Bone marrow (tissue), 2 donors: ENCODE measurements at places on chromosomes 16 and 17.
A peak's percentile ranks its signal among the peaks of the same experiment; 100 is the strongest.

- DNase-seq = peak; percentile 21
These were observed 2.6 kb upstream of the GRIN2C start for GRCh38 chr17:74862108-74862901.

GRCh38 chr17:39240631-39241030 is 14.9 kb upstream of the STAC2 start:
- no peak for DNase-seq

GRCh38 chr17:21126645-21127508 is at the start of gene DHRS7B:
Gene DHRS7B, plus strand, starts transcription at chr17:21126964. Its CDS starts 8 bp downstream, at chr17:21126972.
- DNase-seq = peak; percentile 69

DNA sequence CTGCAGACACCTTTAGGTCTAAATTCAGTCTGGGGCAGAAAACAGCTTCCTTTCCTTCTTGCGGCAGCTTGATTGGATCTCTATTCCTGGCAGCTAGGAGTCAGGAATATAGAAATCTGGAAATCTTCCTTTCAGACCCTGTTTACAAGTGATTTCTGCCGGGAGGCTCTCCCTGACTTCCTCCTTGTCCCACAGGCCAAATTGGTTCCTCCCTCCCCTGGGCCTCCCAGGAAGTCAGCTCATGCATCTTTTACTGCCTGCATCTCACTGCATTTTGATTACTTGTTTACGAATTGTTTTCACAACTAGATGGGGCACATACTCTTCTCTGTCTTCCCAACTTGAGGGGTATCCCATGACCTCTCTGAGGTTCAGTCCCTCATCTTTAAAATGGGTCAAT is 206.3 kb downstream of the MAF start:
- no peak for DNase-seq

DNA sequence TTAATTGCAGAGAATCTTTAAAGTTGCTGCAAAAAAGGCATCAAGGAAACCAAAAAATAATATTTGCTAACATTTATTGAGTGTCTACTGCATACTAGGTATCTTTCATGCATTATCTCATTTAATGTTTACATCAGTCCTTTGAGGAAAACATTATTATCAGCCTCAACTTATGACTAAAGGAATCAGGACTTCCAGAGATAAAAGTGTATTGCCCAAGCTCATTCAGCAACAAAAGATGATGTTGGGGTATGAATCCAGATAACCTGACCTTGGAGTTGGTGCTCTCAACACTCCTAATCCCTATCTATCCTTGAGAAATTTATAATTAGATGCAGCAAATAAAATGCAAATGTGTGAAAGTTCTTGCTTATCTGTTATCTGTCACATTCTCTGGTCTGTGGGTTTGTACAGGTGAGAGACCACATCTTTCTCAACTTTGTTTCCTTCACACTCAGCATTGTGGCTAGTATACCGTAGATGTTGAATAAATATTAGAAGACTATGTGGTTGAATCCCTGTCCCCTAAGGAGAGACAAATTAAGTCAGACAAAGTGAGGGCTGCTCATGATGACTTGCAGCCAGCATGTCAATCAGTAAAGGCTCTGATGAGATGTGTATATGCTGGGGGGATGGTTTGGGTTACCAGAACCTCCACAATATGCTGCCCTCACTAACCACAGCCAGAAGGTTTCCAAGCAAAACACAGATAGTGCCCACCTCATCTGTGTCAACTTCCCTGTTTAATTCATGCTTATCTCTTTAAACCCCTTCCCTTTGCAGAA is 82.6 kb downstream of the NOG start:
- peak; percentile 11 for DNase-seq

DNA sequence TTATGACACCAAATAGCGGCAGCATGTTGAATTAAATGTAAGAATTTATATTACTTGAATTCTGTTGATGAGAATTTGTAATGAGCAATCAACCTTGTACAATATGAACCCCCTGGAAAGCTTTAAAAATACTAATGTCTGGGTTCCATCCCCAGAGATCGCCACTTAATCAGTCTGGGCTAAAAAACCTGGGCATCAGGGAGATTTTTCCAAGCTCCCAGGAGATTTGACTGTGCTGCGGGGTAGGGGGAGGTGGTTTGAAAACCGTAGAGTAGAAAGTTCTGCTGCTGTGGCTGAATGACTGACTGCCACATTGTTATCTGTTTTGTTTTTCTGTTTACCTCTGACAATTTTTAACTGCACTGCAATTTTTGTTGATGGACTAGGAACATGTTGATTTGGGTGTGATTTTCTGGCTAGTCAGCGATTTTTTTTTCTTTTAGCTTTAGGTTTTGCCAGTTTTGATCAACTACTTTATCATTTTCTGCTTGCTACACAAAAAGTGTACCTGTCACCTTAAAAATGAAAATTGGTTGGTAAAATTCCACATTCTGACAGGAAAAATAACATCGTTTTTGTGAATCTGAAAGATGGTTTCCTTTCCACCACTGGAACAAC is 79.3 kb downstream of the PCTP start:
- no peak for DNase-seq

- DNase-seq = no peak
These were observed 95.0 kb downstream of the RPTOR start for GRCh38 chr17:80639658-80640057.

GRCh38 chr16:17151335-17151734 is 319.4 kb downstream of the XYLT1 start:
- no peak for DNase-seq

DNA sequence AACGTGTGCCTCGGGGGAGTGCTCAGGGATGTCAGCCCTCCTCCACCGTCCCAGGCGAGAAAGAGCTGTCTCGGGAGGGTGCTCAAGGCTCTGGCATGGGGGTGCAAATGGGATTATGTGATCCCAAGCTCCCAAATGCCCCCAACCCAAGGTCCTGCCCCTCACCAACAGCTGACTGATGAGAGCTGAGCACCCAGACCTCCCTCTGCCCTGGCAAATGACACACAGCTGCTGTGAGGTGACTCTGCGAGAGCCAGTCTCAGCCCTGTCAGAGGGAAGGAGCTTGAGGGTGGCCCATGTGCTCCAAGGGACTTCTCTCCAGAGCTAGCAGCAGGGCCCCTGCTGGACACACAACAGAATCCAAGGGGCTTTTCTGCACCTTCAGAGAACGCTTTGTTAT is 7.7 kb downstream of the CDH5 start:
- no peak for DNase-seq

- no peak for DNase-seq
These were observed 10.4 kb upstream of the CTCF start for GRCh38 chr16:67551972-67552371.

DNA sequence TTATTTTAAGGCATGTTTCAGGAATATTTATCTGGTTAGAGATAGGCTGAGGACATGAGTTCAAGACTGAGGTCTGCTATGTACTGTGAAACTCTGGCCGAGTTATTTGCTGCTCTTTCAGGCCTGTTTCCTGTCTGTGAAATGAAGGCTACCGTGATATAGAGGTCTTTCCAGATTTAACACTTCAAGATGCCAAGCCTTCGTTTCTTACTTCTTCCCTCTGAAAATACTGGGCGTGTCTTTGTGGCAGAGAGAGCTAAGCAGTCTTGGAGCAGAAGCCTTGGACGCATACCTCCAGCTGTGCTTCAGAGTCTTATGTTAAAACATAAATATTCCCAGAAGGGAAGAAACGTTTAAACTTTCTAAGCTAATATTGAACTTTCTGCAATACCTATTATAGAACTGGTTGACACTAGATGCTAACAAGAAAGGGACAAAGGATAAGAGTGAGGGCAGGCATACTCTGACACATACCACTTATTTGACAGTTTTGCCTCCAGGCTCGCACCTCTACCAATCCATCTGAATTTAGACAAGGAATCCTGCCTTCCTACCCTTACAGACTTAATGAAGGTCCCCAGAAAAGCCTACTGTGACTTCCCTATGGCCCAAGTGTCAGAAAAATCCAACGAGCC is 17.5 kb downstream of the WIPI1 start:
- DNase-seq = no peak

DNA sequence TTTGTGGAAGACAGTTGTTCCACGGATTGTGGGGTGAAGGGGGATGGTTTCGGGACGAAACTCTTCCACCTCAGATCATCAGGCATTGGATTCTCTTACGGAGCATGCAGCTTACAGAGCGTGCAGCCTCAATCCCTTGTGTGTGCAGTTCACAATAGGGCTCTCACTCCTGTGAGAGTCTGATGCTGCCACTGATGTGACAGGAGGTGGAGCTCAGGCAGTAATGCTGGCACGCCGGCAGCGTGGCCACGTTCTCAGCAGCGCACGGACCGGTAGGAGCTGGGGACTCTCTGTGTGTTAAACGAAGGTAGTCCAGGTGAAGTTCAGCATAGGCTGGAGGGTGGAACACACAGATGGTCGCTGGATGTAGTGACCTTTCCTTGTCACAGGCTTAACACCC is 37.8 kb downstream of the SEC14L1 start:
- no peak for DNase-seq

- no peak for DNase-seq
These were observed 26.9 kb upstream of the PHAF1 start for GRCh38 chr16:67082891-67083290.

DNA sequence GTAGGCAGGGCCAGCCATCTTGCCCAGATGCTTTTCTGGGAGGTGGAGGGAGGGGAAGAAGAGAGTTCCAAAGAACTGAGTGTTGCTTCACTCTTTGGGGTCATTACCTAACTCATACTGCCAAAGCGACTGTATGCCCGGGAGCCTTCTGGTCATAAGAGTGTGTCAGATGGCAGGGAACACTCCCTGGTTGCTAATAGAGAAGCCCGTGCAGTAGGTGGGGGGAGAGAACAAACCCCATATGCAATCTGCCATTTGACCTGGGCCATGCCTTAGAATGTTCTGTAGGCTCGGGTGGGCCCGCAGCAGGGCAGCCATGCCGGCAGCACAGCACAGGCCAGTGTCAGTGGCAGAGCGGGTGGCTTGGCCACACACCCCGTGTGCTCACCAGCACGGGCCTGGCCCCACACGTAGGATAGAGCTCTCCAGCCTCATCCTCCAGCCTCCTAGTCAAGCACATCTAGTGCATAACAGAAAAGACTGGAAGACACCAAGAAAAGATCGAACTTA is 120.5 kb downstream of the SOCS1 start:
- no peak for DNase-seq

DNA sequence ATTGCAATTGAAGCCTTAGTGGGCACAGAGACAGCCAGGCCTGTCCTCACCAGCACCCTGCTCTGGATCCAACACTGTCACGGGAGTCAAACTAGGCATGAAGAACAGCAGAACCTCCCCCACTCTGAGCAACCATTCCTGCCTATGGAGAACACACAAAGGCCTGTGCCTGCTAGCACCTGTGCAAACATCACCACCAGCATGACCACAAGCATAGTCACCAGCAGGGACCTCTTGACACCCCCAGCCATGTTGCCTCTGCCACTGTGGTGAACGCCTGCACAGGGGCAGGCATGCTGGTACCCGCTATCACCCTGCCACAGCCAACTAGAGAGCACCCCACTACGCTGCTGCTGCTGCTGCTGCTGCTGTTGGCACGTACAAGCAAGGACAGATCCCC is 51.7 kb downstream of the CMC2 start:
- DNase-seq = no peak

- DNase-seq = no peak
These were observed 3.8 kb downstream of the NUDT21 start for GRCh38 chr16:56447286-56447685.

- DNase-seq = no peak
These were observed 132.0 kb downstream of the MRTFB start for GRCh38 chr16:14203166-14203565.

DNA sequence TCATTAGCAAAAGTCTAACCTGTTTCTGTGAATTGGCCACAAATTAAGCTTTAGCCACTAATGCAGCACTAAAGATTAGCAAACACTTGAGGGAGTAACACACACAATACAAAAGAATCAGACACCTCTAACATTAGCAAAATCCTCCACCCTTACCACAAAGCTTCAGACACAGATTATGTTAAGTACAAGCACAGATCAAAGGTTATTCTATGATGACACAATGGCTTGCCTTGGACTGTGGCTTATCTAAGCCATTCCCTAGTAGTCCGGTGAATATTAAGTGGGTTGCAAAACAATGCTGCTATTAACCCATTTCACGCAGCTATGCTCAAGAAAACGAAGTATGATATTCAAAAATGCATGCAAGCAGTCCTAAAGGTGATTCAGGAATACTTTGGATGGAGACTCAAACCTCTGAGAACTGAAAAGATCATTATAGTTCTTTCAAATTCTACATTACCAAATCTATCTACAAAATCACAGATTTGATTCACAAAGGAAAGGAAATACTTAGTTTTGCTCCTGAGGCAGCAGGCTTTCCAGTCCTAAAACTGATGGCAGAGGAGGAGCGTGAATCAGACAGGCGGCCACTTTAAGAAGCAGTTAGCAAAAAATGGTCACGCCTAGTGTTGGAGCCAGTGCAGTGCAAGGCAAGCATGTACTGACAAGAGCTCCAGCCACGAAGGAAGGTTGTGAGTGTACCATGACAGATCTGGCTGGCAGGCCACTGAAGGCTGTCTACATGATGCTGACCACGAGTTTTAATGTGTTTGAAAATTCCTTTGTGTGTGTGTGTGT is 67.2 kb downstream of the PARN start:
- no peak for DNase-seq

DNA sequence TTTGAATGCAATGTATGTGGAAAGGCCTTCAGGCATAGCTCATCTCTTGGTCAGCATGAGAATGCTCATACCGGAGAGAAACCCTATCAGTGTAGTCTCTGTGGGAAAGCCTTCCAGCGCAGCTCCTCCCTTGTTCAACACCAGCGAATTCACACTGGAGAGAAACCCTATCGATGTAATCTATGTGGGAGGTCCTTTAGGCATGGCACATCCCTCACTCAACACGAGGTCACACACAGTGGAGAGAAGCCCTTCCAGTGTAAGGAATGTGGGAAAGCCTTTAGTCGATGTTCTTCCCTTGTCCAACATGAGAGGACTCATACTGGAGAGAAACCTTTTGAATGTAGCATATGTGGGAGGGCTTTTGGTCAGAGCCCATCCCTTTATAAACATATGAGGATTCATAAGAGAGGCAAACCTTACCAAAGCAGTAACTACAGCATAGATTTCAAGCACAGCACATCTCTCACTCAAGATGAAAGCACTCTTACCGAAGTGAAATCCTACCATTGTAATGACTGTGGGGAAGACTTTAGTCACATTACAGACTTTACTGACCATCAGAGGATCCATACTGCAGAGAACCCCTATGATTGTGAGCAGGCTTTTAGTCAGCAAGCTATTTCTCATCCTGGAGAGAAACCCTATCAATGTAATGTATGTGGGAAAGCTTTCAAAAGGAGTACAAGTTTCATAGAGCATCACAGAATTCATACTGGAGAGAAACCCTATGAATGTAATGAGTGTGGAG is 24.7 kb downstream of the ZFP90 start:
- DNase-seq = no peak

DNA sequence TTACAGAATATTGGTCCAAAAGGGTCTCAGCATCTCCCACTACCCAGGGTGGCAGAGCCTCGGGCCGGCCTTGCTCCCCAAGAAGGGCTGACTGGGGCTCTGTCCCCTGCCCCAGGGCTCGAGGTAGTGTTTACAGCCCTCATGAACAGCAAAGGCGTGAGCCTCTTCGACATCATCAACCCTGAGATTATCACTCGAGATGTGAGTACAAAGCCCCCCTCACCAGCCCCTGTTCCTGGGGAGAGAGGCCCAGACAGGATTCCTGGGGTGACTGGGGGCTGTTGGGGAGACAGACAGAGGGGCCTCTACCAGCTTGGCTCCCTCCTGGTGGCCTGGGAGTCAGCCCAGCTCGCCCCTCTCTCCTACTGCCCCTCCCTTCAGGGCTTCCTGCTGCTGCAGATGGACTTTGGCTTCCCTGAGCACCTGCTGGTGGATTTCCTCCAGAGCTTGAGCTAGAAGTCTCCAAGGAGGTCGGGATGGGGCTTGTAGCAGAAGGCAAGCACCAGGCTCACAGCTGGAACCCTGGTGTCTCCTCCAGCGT is 6.1 kb upstream of the NLRC5 start:
- DNase-seq = no peak
